ENCODE measurements at places on chromosomes 16 and 17.
A peak's percentile ranks its signal among the peaks of the same experiment; 100 is the strongest.

- DNase-seq, result no peak
Observed at GRCh38 chr17:40810494-40810893, 10.7 kb upstream of the KRT28 start.

GRCh38 chr16:47861999-47862398, 293.8 kb downstream of the ABCC12 start:
- DNase-seq, result no peak

DNA sequence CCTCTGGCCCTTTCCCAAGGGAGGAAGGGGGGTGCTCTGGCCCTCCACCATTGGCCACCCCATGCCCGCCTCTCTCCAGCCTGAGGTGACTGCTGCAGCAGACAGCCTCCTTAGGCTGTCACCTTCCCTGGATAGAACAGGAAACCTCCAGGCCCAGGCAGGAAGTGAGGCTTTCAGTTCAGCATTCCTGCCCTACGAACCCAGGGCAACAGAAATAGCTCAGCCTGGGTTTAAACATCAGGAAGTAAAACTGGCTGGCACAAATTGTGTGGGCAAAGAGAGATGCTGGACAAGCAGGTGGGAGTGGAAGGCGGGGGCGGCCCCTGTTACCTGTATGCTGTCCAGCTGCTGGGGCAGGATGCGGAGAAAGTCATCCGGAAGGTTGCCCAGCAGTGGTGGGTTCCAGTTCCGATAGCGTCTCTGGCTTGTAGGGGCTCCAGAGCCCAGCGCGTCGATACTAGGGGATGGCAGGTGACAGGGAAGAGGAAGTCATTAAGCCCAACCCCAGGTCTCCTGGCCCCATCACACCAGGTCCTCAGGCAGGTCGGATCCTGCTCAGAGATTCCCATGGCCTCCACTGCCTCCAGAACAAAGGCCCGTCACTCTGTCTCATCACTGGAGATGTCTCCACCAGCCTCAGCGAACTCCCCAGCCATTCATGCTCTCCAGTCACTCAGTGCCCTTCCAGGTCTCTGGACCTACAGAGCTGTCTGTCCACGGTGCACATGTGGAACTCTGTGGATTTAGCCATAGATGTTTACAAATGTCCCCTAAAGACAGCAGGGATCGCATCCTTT, 23.6 kb upstream of the MRPS23 start:
- DNase-seq, result no peak

DNA sequence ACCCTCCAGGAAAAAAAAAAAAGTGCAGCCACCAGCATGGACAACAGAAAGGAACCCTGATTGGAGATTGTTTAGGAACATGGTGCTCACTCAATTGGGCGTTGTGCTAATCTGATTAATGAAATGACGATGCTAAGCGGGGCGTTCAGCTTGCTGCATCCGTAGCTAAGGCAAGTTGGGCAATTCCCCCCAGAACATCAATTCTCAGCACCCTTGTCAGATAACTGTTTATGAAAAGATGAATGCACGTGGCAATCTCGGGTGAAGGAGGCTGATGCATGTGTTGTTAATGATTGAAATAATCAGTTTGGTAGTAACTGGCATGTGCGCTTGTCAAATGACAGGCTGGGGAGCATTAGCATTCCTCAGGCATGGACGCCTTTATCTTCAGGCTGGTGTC, 57.0 kb downstream of the HS3ST3A1 start:
- no peak for DNase-seq

GRCh38 chr16:66467611-66468010, 40.5 kb downstream of the BEAN1 start:
- DNase-seq, result no peak

DNA sequence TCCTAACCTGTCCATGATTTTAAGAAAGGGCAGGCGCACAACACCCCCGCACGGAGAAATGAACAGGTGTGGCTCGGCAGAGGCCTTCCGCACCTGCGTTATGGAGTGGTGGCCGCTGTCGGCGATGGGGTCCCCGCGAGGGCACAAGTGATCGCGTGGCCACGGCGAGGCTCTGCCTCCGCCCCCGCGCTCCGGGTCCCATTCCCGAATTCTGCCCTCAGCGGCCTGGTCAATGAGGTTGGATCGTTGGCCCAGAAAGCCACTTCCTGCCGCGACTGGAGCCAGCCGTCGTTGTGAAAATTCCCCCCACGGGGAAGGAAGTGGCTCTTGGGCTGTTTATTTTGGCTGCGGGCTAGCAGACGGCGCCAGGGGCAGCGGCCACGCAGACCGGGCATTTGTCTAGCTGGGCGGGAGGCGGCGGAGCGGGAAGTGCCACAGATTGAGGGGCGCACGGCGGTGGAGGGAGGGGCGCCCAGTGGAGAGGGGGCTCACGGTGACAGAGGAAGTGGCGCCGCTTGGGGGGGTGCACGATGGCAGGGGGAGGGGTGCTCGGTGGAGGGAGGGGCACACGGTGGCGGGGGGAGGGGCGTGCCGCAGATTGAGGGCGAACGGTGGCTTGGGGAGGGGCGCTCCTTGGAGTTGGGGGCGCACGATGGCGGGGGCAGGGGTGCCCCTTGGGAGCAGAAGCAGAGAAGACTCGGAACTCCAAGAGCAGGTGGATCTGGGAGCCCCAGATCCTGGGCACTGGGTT, 25.0 kb downstream of the MRC2 start:
- DNase-seq, result peak; percentile 27

DNA sequence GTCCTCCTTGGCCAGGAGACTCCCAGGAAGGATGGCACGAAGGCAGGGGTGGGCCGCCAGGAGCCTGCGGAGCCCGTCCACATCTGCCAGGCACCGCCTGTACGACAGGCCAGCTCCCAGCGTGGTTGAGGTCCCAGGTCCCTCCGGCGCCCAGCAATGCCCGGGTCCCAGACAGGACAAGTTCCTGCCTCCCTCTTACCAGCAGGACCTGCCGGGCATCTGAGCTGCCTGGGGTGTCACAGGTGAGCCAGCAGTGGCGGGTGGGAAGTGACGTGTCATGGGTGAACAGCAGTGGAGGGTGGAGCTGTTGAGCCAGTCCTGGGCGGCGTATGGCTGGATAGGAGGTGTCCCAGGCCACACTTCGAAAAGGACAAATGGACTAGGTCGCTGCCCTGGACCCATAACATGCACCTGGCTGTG, 15.7 kb upstream of the BAHCC1 start:
- no peak for DNase-seq

Measured in stimulated activated CD8-positive, alpha-beta memory T cell treated with anti-CD3 and anti-CD28 coated beads, Interleukin-15, amount 100 ng/mL, for 48 hours (primary cell).